NCI-H524 treated with DMSO at 0.1 percent for 48 hours (cell line): ENCODE measurements at places on chromosomes 6 and 20.
A peak's percentile ranks its signal among the peaks of the same experiment; 100 is the strongest.

GRCh38 chr6:131858765-131859415 lies 51.1 kb downstream of the ENPP1 start:
- no peak for DNase-seq

- DNase-seq: no peak
These were observed 22.4 kb upstream of the UTRN start for GRCh38 chr6:144262470-144263369.

GRCh38 chr6:108666656-108667260 lies 106.0 kb downstream of the FOXO3 start:
- peak; percentile 17 for DNase-seq

DNA sequence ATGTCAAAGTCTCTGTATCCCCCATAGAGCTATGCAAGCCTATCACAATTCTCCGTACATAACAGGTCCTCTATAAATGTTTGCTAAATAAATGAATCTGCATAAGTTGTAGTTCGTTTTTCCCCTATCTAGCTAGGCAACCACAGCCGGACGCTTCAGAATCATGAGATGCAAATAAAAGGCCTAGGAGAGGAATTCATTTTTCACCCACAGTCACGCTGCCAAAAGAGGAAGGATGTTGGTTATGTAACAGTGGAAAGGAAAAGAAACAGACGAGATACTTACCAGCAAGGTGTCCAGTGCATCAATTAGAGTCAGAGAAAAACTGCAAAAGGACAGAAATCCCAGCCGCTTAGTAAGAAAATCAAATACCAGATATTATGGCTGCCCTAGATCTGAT lies 2.4 kb downstream of the EDEM2 start:
- no peak for DNase-seq

GRCh38 chr20:8368670-8369069 lies 236.6 kb downstream of the PLCB1 start:
- no peak for DNase-seq

DNA sequence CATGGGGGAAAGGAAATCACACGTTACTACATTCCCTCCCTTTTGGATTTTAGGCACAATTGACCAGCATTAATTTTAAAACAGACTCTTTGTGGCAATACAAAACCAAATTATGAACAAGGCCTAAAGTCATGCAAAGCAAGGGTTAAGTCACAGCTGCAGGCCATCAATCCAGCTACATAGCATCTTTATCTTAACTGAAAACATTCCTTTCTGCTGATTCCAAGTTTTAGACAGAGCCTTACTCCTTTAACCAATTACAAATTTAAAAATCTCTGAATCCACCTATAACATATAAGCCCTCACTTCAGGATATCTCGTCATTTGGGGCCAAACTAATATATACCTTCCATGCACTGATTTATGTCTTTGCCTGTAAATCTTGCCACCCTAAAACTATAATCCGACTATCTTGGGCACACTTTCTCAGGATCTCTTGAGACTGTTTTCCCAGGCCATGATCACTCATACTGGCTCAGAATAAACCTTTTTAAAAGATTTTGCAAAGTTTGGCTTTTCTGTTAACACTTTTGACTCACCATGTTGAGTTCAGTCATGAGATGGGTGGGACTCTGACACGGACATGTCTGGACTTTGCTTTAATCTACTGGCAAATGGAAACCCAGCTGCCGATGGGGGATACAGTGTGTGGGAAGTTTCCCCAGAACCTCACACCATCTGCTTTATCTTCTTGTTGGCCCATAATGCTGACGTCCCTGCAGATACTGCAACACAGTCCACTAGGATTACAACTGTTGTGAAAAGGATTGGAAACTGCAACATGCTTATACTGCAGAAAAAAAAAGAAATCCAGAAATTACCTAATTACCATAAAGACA lies 757.0 kb downstream of the PTPRT start:
- no peak for DNase-seq

DNA sequence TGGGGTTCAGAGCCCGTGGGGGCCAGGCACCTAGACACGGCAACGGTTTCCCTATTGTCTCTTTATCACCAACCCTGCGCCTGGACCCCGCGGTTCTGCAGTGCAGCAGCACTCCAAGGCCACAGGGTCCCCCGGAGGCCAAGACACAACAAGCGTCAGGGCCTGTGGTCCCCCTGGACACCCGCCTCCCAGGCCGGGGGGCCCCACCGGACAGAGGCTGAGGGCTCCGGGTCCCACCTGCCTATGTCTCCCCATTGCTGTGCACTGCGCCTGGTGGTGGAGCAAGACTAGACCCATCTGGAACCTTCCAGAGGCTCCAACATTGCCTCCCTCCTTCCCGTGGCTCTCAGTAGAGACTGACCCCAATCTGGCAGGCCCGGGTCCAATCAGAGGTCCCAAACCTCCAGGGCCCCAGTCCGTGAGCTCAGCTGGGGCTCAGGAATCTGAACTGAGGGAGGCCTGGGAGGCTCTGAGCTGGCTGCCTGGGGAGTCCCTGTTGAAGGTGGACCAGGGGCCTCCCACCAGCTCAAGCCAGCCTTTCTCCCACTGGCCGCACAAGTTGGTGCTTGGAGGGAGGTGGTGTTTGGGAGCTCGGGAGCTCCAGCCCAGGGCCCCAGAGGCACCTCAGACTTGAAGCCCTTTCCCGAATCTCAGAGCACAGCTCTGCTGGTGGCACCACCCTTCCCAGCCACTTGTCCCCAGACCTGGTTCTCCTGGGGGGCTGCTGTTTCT lies 8.8 kb downstream of the GATA5 start:
- no peak for DNase-seq

DNA sequence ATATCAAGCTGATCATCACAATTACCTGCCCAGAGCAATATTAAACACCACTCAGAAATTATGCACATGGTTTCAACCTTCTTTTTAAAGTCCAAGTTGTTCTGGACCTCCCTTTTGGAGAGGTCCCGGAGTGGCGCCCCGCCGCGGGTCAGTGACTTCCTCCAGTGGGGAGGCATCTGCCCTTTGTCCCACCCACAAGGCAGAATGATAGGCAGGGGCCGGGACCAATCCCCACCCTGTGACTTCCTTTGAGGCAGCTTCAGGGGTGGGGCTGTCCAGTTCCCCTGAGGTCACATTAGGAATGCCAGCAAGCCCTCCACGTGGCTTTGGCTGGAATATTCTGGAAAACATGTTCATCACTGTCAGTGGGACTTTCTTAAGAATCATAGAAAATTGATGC lies 207.0 kb downstream of the ANKRD60 start:
- no peak for DNase-seq

DNA sequence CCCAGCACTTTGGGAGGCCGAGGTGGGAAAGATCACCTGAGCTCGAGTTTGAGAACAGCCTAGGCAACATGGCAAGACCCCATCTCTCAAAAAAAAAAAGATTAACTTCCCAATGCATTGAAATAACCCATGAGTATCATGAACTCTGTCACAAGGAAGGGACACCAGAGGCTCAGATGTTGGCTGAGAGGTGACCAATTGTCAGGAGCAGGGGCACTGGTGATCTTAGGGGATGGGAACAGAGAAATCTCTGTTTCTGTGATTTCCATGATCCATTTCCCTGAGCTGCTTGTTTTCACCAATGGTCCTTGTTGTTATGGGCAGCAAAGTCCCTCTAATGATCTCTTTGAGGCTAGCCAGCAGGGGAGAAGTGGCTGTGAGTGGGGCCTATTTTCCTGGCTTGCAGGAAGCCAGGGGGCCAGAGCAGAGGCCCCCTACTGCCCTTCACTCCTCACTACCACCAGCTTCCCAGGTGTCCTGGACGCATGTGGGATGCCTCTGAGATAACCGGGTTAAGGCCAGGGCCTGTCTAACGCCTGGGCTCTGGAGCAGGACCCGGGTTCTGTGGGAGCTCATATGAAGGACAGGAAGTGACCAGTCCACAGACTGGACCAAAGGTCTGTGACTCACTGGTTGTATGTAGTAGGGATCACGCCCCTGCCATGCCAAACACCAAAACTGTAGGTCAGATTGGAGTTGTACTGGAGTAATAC lies 54.4 kb downstream of the PCNA start:
- no peak for DNase-seq

DNA sequence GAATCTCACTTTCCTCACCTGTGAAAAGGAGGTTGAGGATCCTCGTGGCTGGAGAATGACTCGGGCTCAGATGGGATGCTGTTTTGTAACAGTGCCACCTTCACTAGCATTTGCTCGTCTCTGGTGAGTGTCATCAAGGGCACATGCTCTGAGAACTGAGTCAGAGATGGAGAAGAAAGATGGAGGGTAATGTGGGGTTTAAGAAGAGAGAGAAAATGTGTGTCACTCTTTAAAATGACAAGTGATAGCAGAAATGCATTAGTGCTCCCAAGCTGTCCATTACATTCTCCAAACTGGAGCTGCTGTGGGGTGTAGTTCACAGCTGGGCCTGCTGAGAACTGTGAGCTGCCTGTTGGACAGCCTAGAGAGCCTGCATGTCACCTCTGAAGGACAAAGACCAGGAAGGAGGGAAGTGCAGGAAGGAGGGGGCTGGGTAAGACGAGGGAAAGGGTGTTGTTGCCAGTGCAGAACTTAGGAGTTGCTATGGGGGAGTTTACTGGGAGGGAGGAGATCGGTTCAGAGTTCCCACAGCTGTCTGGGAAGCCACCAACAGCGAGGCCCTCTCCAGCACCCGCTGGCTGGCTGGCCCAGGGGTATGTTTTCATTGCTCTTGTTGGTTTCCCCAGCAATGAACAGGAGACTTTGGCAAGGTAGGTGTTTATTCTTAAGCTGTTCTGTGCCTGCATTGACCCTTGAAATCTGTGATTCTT lies 19.8 kb downstream of the GMPR start:
- DNase-seq: no peak

DNA sequence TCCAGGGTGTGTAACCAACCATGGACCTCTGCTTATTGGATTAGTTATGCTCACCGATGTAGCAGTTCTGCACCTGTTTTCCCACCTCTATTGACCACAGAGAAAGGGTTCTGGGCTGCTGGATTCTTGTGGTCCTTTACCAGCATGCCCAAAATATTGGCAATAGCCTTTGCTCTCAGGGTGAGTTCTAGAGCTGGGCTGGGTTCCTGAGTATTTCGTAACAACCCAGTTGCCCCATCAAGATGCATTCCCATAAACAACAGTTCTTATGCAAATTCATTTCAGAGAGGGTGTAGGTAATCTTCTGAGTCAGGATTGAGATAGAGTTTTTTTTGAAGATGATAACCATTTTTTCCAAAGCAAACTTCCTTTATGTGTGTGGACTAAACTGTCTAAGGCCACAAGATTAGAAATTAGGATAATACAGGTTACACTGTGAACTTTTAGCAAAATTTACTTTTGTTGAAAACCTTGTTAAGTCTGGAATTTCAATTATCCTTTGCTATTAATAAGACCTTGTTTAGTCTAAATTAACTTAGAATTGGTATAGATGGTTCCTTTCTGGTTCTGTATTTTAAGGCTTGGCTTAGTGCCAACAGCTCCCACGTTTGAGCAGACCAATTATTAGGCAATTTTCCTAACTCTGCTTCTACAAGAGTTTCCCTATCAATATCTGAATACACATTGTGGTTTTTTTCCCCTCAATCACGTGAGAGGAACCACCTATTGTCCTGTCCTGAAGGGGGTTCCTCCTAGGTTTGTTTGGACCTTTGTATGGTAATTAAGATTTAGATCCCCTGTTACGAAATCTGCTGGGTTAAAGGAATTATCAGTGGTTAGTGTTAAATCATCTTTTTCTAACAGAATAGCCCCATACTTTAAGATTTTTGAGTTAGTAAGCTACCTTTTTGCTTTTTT lies 46.1 kb downstream of the TBX18 start:
- no peak for DNase-seq

GRCh38 chr6:154381548-154381947 lies 24.9 kb upstream of the IPCEF1 start:
- DNase-seq: no peak

GRCh38 chr6:14790976-14791375 lies 454.9 kb upstream of the JARID2 start:
- no peak for DNase-seq

- no peak for DNase-seq
These were observed 114.2 kb upstream of the LY86 start for GRCh38 chr6:6474170-6474920.

DNA sequence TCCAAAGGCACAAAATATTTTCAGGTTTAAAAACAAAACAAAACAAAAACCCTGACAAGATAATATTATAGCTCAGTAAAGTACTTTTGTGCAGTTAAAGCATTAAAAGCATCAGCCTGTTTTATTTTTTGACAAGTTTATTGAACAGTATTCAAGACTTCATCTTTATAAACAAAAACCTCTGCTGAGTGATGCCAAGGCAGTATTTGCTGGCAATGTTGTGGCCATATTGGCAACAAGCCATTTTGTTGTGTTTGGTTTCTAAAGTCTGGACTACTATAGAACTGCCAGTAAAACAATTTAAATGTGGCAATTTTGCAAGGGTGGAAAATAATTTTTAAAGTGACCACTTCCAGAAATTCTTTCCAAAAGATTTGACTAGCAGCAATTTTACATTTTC lies 15.9 kb downstream of the CPNE1 start:
- DNase-seq: no peak

DNA sequence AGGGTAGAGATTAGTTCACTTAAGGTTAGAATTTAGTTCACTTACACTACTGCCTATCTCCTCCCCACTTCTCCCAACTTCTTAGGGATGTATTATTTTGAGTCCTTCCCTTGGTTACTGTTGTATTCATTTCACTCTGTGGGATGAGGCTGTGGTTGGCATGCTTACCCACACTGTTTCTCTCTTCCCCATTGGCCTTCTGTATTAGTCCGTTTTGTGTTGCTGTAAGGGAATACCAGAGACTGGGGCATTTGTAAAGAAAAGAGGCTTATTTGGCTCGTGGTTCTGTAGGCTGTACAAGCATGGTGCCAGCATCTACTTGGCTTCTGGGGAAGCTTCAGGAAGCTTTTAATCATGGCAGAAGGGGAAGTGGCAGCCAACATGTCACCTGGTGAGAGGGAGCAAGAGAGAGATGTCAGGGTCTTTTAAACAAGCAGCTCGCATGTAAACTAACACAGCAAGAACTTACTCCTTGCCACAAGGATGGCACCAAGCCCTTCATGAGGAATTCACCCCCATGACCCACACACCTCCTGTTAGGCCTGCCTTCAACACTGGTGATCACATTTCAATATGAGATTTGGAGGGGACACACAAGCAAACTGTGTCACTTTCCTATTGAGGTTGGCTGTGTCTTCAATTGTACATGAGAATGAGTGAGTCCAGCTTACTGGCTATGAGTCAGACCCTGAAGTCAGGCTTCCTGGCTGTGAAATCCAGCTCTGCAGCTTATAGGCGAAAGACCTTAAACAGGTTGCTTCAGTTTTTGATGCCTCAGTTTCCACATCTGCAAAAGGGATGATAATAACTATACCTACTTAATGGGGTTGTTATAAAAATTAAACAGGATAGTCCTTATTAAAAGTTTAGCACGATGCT lies 53.3 kb downstream of the SYNDIG1 start:
- DNase-seq: no peak
